ENCODE measurements at places on chromosomes 11 and 22. TPM values are rescaled to one million over a fixed set of nuclear protein-coding genes. Genes with fewer than 3 reads are reported as not detected.

GRCh38 chr11:45212566-45213315 is 66.3 kb downstream of the PRDM11 start:
- no peak overlapping the region for H3K27ac ChIP-seq
- H3K27me3 ChIP-seq = no peaks in the 10 kb centered on the region
- no peak overlapping the region for H3K4me3 ChIP-seq
- no peaks in the 10 kb centered on the region for H3K4me1 ChIP-seq
- H3K36me3 ChIP-seq = no peaks in the 10 kb centered on the region

- H3K4me3 ChIP-seq = no peak overlapping the region
- no peaks in the 10 kb centered on the region for H3K27me3 ChIP-seq
- H3K27ac ChIP-seq = no peak overlapping the region
- H3K4me1 ChIP-seq = peaks cover 14% of the 10 kb centered on the region
- no peak for DNase-seq
These were observed 74.0 kb downstream of the NAV2 start for GRCh38 chr11:19786644-19787043.

GRCh38 chr11:20873054-20873453 is 203.7 kb downstream of the NELL1 start:
- H3K27me3 ChIP-seq = no peaks in the 10 kb centered on the region
- H3K4me3 ChIP-seq = no peak overlapping the region
- H3K4me1 ChIP-seq = no peaks in the 10 kb centered on the region
- no peak overlapping the region for H3K27ac ChIP-seq
- DNase-seq = no peak
- H3K36me3 ChIP-seq = no peaks in the 10 kb centered on the region

DNA sequence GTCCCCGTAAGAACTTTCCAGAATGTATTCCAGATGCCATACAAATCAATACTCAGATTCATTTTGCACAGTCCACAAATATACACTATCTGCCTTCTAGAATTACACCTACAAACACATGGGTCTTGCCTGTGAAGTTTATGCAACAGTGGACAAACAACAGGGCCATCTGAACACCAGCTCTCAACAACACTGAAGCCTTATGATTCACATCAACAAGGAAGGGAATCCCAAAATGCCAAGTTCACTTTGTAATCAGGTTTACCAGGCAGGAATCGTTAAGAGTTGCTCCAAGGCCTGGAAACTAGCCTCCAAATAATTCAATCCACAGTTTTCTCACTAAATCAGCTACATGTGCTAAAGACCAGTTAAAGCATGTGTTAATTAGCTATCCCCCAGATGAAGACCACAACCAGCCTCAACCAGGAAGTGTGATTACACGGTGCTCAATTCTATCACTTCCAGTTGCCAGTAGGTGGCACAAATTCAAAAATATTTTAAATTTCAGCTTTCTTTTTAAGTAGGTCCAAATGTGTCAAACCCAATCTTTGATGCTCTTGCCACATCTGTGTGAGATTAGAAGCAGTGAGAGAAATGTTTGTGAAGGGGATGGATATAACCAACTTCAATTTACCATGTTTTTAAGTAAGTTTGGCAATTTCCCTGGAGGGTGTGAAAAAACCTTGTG is 139.1 kb upstream of the BDNF start:
- no peak overlapping the region for H3K4me3 ChIP-seq
- H3K4me1 ChIP-seq = peaks cover 5% of the 10 kb centered on the region
- no peak for DNase-seq
- H3K36me3 ChIP-seq = no peaks in the 10 kb centered on the region
- H3K27me3 ChIP-seq = no peaks in the 10 kb centered on the region
- H3K27ac ChIP-seq = no peak overlapping the region

Gene TENM4
- 63.3 TPM for total RNA-seq

Gene SLN
- not detected for total RNA-seq

All from osteoblast (primary cell).